ENCODE measurements at places on chromosomes 5 and 9.

GRCh38 chr5:116759860-116760640 lies 185.4 kb upstream of the SEMA6A start:
- DNase-seq = no peak

GRCh38 chr5:67222243-67223025 lies 25.8 kb upstream of the CD180 start:
- no peak for DNase-seq

DNA sequence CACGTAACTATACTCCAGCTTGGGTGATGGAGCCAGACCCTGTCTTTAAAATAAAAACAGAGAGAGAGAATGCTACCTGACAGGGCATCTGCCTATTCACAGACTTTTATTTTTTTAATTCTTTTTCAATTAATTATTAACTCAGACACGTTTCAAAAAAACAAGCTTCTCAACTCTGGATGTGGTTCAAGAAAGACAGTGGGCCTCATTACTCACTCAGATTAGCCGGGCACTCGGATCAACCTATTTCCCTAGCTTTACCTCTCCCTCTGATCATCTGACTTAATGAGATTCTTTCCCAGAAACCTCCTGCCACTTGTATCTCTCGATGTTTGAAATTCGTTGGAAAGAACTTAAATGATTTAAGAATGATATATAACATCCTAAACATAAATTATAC lies 134.1 kb downstream of the TRPM6 start:
- no peak for DNase-seq

GRCh38 chr5:94761786-94762185 lies 143.3 kb downstream of the SLF1 start:
- no peak for DNase-seq

GRCh38 chr9:133030317-133031129 lies at the start of gene GTF3C5:
GTF3C5 (plus strand) TSS chr9:133030997; CDS start chr9:133031012, 15 bp downstream.
- peak; percentile 87 for DNase-seq

GRCh38 chr9:10268531-10269485 lies 344.0 kb downstream of the PTPRD start:
- no peak for DNase-seq

DNA sequence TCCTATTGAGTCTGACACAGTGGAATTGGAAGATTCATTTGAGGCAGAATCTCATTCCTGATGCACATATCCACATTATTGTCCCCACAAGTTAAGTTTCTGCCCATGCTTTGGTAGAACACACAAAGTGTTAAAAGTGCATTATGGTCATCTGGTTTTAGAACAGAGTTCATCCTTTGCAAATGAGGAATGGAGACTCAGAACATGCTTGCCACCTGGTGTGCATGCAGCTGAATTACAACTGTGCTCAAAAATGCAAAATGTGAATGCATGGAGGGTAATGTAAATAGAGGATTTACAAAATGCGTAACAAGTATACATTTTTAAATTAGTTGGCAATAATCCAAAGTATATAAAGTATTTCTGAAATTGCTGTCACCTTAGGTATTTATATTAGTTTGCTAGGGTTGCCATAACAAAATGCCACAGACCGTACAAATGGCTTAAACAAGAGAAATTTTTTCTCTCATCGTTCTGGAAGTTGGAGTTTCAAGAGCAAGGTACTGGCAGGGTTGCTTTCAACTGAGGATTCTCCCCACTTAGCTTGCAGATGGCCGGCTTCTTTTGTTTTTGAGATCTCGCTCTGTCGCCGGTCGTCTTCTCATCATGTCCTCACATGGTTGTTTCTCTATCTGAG lies 671.1 kb downstream of the TAF11L14 start:
- no peak for DNase-seq

DNA sequence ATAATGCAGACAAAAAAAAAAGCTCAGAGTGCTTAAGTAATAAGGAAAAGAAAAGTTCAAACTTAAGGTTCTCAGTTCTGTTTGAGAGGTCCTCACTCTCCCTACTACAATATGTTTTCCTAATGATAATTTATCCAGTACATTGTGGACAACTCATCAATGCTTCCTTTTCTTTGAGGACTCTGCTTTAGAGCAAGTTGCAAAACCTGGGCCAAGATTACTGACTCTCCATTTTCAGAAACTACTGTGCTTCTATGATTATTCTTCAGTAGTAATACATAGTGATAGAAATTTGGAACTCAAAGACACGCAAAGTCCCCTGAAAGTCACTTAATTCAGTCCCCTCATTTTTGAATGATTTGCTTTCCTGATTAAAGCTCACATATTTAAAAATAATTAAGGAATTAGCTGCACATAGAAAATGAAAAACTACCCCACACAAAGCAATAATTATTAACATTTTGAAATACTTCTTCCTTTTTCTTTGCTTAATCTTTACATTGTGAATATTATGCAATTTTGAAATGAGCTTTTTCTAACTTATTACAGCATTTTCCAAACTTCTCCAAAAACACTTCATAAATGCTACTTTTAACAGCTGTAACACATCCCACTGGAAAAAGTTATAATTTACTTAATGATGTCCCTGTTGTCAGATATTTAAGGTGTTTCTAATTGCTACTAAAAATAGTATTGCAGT lies 11.2 kb downstream of the CDKN2A start:
- DNase-seq = no peak

GRCh38 chr9:88990729-88991065 lies 571 bp upstream of the S1PR3 start:
- DNase-seq = no peak

- DNase-seq = no peak
Observed at GRCh38 chr5:151570512-151571269, 20.4 kb downstream of the FAT2 start.

DNA sequence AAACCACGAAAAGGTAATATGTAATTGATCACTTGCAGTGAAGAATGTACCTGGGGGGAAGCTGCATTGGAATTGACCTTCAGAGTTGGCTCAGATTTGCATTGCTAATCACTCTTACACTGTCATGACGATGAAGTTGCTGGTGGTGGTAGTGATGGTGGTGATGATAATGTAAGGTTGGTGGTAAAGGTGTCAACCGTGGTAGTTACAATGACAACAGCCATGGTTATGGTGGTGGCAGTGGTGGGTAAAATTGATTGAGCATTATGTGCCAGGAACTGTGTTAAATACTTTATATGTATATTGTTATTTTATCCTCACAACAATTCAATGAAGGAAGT lies 282.4 kb downstream of the NR3C1 start:
- DNase-seq = no peak

DNA sequence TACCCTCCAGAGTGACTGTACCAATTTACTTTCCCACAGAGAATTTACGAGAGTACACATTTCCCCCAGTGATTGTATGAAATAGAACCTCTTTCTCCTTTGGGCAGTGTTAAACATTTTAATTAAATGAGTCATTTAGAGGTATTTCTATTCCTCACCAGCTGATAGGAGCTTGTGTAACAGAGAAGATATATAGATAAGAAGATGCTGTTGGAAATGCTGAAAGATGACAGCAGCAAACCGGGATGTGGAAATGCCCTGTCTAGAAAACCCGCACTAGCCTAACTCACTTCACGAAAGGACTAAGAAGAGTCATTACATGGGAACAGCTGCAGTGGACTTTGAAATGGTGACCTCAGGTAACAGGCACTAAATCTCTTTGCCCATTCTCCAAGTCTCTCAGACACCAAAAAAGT lies 68.3 kb downstream of the LPAR1 start:
- no peak for DNase-seq

DNA sequence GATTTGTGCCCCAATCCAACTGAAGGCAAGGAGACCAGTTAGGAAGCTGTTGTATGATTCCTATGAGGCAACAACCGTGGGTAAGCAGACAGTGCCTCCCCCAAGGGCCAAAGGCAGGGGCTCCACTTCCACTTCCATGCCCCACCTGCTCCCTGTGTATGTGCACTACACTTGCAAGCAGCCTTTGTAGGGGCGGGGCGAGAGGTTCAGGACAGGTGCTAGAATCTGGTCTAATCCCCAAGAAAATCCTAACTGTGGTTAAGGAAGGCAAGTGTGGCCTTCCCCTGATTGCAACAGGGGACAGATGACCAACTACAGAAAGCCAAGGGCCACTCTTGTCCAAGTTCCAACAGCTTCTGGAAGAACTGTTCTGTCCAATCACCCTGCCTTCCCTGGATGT lies 41.7 kb downstream of the B4GALT1 start:
- no peak for DNase-seq

DNA sequence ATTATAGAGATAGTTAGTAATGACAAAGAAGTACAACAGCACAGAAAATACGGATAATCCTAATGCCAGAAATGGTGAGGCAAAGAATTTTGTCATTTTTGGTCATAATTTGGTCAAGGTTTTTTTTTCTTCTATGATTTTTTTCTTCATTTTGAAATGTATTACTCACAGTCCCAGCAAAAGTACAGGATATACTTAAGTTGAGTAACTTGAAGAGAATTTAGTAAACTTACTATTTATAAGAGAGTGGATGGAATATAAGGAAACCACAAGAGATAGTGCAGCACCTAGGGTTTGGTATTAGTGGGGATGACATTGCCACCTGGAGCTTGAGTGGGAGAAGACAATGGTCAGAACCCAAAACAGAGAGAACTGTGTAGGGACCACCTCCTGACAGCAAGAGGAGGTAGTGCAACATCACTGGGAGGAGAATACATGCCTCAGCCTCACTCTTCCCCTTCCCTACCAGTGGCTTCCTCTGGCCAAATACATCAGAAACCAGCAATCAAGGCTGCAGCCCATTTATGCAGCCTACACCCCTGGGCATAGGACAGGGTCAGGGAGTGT lies 434.5 kb upstream of the TRPC7 start:
- DNase-seq = no peak

GRCh38 chr5:8034852-8035251 lies 165.9 kb downstream of the MTRR start:
- no peak for DNase-seq

DNA sequence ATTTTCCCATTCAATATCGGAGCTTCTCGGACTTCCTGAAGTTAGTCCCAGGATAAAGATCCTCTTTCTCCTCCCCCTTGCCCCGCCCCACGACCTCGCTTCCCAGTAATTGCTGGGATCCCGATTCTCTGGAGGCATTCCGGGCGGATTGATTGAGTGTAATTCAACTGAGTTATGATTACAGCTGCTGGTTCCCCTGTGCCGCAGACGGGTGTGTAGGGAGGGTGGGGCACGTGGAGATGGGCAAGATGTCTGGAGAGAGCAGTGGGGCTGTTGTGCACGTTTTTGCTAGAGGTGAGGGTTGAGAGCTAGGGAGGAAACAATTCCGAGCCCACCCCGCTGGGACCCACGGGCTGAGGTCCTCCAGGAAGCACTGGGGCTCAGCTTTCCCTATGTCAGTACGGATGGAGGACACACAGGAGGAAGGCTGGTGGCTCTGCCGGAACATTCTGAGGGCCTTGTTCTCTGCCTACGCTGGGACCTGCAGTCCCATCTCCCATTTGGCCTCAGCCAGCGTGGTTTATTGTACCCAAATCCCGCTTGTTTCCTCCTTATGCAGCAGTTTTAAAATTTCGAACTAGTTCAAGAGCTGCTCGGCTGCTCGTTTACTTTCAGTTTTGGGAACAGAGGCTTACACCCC lies 2.4 kb upstream of the DMRT2 start:
- DNase-seq = no peak

DNA sequence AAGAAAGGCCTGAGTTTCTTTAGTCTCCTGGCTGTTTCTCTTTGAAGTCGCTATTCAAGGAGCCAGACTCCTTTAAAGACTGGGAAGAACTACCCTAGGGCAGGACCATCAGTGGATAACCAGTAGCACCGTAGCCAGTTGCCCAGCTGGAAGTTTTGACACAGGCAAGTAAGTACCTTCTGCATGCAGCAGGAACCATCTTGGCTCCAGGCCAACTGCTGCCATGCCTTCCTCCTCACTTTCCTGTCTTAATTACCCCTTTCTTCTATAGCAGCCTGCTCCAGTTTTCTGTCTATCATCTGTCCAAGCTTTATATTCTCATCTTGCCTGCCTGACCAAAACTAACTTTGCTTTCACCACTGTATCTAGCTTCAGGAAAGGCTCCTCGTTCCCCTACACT lies 149.7 kb upstream of the SV2C start:
- no peak for DNase-seq

- no peak for DNase-seq
Observed at GRCh38 chr9:132351404-132352045, 3.3 kb downstream of the SETX start.

DNA sequence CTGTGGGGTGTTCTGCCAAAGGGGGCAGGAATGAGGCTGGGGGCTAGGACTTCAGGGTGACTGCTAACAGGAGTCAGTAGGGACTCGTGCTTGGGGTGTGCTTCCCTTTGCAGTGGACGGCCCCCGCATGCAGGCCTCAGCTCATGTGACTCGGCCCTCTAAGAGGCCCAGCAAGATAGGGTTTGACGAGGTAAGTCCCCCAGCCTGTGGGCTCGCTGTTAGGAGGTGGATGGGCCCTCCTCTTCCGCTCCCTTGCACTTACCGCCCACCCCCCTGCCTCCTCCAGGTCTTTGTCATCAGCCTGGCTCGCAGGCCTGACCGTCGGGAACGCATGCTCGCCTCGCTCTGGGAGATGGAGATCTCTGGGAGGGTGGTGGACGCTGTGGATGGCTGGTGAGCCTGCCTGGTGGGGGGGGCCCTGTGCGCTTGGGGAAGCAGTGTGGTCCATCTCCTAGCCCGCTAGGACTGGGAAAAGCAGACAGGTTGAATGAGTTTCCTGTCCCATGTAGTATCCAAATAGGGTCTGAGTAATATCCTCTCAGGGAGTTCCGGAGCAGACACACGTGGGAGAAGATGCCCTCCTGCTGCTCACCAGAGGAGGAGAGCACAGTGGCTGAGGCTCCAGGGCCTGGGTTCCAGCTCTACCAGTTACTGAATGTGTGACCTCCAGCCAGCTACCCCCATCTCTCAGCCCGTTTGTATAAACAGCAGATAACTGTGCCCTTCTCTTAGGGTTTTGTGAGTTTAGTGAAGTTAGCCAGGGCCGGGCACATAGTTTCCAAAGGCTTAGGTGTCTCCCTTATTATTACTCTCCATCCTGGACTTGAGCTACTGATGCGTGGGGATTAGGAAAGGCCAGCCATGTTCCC lies 8.2 kb downstream of the CERCAM start:
- no peak for DNase-seq

GRCh38 chr5:169561893-169562292 lies 21.7 kb upstream of the SPDL1 start:
- no peak for DNase-seq

DNA sequence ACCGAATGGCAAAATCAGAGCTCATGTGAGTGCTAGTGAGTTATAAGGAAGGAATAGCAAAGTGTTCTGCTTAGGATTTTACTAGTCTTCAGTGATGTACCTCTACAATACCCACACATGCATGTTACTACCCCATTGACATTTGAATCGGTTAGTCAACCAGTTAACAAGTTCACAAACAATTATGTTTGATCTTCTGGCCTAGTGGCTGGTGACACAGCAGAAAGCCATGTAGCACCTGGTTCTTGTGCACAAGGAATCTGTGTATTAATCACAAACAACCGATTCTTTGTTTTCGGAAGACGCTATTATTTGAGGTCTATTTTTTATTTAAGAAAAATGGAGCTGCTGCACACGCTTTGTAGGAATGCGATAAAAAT lies 41.9 kb downstream of the NTRK2 start:
- no peak for DNase-seq

GRCh38 chr5:148107608-148108007 lies 43.8 kb downstream of the SPINK5 start:
- no peak for DNase-seq

GRCh38 chr5:100110497-100110896 lies 424.7 kb upstream of the FAM174A start:
- no peak for DNase-seq

Data from stimulated activated CD4-positive, alpha-beta T cell treated with anti-CD3 and anti-CD28 coated beads, Interleukin-1b, Interleukin-23, amount 100 ng/mL, for 24 hours (primary cell).